Activated naive CD4-positive, alpha-beta T cell (primary cell): ENCODE measurements at places on chromosomes 2 and 18.

GRCh38 chr18:4146797-4147196, 308.3 kb downstream of the DLGAP1 start:
- DNase-seq: no peak

DNA sequence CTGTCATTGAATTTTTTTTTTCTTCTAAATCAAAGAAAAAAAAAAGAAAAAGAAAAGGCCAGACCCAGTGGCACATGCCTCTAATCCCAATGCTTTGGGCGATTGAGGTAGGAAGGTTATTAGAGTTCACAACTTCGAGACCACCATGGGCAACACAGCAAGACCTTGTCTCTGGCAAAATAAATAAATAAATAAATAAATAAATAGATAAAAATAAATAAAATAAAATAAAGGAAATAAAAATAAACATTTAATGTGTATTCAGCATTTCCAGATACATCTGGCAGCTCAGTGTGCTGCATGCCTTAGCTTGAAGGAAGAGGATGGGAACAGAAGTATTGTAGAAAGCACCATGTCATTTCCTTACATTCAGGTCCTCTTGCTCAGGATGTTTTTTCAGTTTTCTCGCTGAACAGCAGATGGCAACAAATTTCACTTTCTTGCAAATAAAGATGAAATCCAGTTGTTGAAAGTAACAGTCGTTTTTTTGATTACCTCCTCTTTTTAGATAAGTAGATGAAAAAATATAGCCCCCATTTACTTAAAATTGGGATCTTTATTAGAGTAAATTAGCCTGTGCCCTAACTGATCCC, 25.7 kb upstream of the FAM178B start:
- DNase-seq: no peak

DNA sequence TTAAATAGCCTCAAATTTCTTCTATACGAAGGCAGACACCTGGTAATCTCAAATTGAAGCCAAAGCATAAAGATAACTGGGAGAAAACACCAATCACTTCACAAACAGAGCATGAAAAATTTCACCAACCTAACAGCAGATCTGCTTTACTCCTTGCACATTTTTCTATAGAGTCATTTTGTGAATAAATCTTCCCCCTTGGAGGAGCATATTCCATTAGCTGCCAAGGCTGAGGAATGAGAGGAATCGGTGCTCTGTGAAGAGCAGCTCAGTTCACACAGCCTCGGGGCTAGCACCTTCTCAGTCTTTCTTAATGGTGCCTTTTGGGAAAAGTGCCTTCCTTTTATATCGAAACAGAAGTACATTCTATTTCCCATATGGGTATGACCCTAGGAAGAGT, 1313.7 kb upstream of the NRXN1 start:
- DNase-seq: no peak

- no peak for DNase-seq
Observed at GRCh38 chr18:26550998-26551694, 2.8 kb upstream of the KCTD1 start.
